ENCODE measurements at places on chromosomes 2 and 18. TPM values are rescaled to one million over a fixed set of nuclear protein-coding genes. Genes with fewer than 3 reads are reported as not detected.
A peak's percentile ranks its signal among the peaks of the same experiment; 100 is the strongest.

NT5DC4 gene
- 1.2 TPM for total RNA-seq

CRYBA2 gene
- not detected for total RNA-seq

SLC19A3 gene
- total RNA-seq = 12.9 TPM

RND3 gene
- total RNA-seq = 28.1 TPM

BABAM2 gene
- total RNA-seq = 9.9 TPM

LRRTM1 gene
- total RNA-seq = not detected

EN1 gene
- total RNA-seq = not detected

- no peak for DNase-seq
- no peak overlapping the region for H3K27ac ChIP-seq
- H3K4me3 ChIP-seq = no peak overlapping the region
- H3K27me3 ChIP-seq = no peaks in the 10 kb centered on the region
- no peaks in the 10 kb centered on the region for H3K36me3 ChIP-seq
Observed at GRCh38 chr2:1749489-1750119, 5.3 kb upstream of the PXDN start.

GRCh38 chr2:215428060-215428910, 7.6 kb downstream of the FN1 start:
- H3K27ac ChIP-seq = no peak overlapping the region
- H3K4me3 ChIP-seq = no peak overlapping the region

DNA sequence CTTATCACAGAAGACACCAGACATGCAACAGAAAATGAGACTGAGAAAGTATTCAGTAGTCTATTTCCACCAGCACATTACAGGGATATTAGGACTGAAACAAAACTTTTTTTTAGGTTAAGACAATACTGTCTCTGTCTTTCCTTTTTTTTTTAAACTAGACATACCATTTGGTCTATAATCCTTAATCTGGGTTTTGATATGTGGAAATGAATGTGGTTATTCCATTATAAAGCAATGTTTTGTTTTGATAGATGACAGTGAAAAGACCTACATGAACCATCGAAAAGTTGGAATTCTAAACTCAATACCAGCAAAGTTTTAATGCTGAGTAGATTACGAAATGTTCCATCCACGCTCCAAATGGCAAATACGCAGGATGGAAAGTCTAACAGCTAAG, 123.4 kb downstream of the TCF4 start:
- no peak overlapping the region for H3K4me3 ChIP-seq
- no peaks in the 10 kb centered on the region for H3K4me1 ChIP-seq
- H3K36me3 ChIP-seq = no peaks in the 10 kb centered on the region
- no peak overlapping the region for H3K27ac ChIP-seq
- H3K27me3 ChIP-seq = no peaks in the 10 kb centered on the region

GRCh38 chr18:72866901-72867745, 664 bp downstream of the NETO1 start:
- H3K27ac ChIP-seq = no peak overlapping the region
- H3K36me3 ChIP-seq = no peaks in the 10 kb centered on the region
- DNase-seq = no peak
- H3K4me3 ChIP-seq = peak overlapping the region; percentile 36
- peaks cover 10% of the 10 kb centered on the region for H3K4me1 ChIP-seq

- H3K4me3 ChIP-seq = no peak overlapping the region
- peaks cover 6% of the 10 kb centered on the region for H3K4me1 ChIP-seq
- no peak for DNase-seq
- H3K27ac ChIP-seq = no peak overlapping the region
- H3K36me3 ChIP-seq = no peaks in the 10 kb centered on the region
Observed at GRCh38 chr18:48977914-48978313, 27.1 kb upstream of the SMAD7 start.

DNA sequence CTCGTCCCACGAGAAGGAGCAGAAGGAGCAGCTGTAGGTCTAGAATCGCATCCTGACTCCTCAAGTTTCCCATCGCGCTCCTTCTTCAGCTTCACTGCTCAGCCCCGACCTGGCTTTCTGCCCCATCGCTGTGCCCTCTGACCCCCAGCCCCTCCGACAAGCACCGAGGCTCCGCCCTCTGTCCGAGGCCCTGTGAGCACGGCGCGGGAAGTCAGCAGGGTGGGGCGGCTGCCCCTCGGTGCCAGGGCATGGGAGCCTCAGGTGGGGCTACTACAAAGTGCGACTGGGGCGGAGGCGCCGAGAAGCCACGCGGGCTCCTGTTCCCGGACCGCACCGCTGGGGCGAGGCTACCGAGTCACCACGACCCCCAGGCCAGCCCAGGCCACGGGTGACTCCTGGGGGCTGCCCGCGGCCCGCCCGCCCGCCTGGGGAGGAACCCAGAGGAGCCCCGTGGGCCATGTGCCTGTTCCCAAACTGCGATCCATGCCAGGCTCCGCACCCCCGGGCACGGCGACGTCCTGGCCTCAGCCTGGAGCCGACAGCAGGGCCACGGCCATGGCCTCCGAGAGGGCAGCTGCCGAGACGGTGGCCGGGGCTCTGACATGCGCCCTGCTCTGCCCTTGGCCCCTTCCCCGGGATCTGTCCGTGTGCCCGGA, 36.6 kb upstream of the ID2 start:
- no peaks in the 10 kb centered on the region for H3K36me3 ChIP-seq
- H3K4me1 ChIP-seq = no peaks in the 10 kb centered on the region
- H3K4me3 ChIP-seq = no peak overlapping the region
- DNase-seq = no peak
- H3K27ac ChIP-seq = no peak overlapping the region

GRCh38 chr2:39140322-39140847, 19.5 kb upstream of the SOS1 start:
- H3K36me3 ChIP-seq = no peaks in the 10 kb centered on the region
- H3K27ac ChIP-seq = no peak overlapping the region
- no peaks in the 10 kb centered on the region for H3K27me3 ChIP-seq
- no peak for DNase-seq

GRCh38 chr2:38233231-38233983, 143.7 kb downstream of the ATL2 start:
- H3K4me3 ChIP-seq = no peak overlapping the region
- no peak overlapping the region for H3K27ac ChIP-seq
- H3K4me1 ChIP-seq = no peaks in the 10 kb centered on the region
- H3K36me3 ChIP-seq = no peaks in the 10 kb centered on the region
- no peak for DNase-seq
- H3K27me3 ChIP-seq = no peaks in the 10 kb centered on the region

DNA sequence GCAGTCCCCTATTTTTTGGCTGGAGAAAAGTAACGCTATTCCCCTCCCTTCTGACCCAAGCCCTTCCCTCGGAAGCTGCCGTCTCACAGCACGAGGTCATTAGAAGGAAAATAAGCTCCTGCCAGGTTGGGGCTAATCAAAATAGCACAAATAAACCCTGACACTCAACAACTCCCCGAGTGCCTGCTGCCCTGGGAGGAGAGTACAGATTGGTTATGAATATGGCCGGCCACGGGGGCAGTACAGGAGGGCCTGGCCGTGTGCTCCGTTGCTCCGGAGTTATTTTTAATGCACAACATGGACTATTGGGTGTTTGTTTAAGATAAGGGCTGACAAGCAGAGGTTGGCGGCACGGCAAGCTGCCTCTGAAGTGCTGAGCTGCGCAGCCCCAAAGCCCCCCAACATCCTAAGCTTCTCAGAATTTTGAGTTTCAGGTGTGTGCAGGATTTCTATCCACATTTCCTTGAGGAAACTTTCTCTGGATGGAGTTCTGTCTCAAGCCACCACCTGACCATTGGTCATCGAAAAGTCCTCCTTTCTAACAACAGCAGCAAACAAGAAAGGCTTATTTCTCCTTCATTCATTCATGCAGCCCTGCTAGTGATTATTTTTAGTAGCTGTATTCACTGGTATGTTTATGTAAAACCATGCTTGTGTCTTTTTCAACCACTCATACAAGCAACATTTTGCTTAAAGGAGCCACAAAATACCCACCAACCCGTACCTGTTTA, 58.7 kb downstream of the PAX3 start:
- no peaks in the 10 kb centered on the region for H3K4me1 ChIP-seq
- DNase-seq = no peak
- H3K27me3 ChIP-seq = peaks cover 3% of the 10 kb centered on the region
- no peak overlapping the region for H3K4me3 ChIP-seq
- H3K36me3 ChIP-seq = no peaks in the 10 kb centered on the region

- H3K36me3 ChIP-seq = no peaks in the 10 kb centered on the region
- no peak overlapping the region for H3K27ac ChIP-seq
- DNase-seq = no peak
- H3K27me3 ChIP-seq = no peaks in the 10 kb centered on the region
- H3K4me1 ChIP-seq = no peaks in the 10 kb centered on the region
Observed at GRCh38 chr18:63508596-63508995, 31.8 kb downstream of the SERPINB5 start.

GRCh38 chr2:51291762-51292551, 260.0 kb upstream of the NRXN1 start:
- no peaks in the 10 kb centered on the region for H3K27me3 ChIP-seq
- DNase-seq = no peak
- H3K36me3 ChIP-seq = no peaks in the 10 kb centered on the region
- no peak overlapping the region for H3K4me3 ChIP-seq

DNA sequence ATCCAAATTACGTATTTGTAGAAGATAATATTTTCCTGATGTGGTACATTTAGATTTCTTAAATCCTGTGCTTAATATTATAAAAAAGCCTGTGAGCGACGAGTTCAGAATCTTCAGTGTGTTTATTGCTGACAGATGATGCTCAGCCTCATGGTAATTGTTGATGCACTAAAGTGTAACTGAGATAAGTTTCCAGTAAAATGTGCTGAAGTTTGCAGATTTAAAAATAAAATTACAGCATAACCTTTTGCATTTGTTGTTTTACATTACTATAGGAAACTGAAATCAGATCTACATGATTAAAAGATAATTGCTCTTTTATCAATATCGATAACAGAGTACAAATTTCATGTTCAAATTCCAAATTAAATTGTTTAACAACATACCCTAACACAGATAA, 307.6 kb downstream of the FIGN start:
- no peaks in the 10 kb centered on the region for H3K36me3 ChIP-seq
- peaks cover 2% of the 10 kb centered on the region for H3K27me3 ChIP-seq
- DNase-seq = no peak
- H3K4me1 ChIP-seq = no peaks in the 10 kb centered on the region

DNA sequence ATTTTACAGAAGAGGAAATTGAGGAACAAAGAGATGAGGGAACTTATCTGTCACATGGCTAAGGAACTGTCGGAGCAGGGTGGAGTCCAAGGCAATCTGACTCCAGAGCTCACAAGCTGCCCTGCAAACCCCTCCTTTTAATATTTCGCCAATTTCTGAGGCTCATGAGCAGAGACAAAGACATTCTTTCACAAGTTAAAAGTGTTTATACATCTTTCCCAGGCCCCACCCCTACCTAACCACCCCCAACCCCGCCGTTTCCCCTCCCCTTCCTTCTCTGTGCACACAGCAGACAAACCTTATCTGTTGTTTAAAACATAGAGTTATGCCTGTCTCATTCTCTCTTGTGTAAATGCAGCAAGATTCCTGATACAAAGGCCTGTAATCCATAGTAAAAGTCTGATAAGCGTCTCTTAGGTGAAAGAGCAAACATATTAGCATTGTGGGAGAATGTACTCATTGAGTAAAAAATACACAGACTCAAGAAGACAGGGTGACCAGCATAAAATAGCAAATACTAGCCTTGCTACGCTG, 44.3 kb downstream of the EPHA4 start:
- DNase-seq = no peak
- no peaks in the 10 kb centered on the region for H3K27me3 ChIP-seq
- no peak overlapping the region for H3K4me3 ChIP-seq
- H3K27ac ChIP-seq = no peak overlapping the region
- H3K4me1 ChIP-seq = no peaks in the 10 kb centered on the region
- no peaks in the 10 kb centered on the region for H3K36me3 ChIP-seq

DNA sequence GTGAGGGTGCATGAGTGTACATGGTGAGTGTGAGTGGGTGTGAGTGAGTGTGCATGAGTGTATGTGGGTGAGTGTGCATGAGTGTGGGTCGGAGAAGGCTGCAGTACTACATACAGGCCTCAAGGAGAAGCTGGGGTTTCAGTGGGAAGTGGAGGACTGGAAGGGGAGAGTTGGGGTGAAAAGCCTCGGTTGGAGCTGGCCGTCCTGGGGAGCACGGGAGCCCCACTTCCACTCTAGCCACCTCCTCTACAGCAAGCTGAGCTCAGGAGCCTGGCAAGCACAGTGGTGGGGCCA, 68.7 kb upstream of the HPCAL1 start:
- DNase-seq = no peak
- no peak overlapping the region for H3K27ac ChIP-seq
- no peak overlapping the region for H3K4me3 ChIP-seq
- no peaks in the 10 kb centered on the region for H3K4me1 ChIP-seq
- H3K27me3 ChIP-seq = no peaks in the 10 kb centered on the region

- H3K4me1 ChIP-seq = no peaks in the 10 kb centered on the region
- H3K27ac ChIP-seq = no peak overlapping the region
- no peaks in the 10 kb centered on the region for H3K36me3 ChIP-seq
- H3K4me3 ChIP-seq = no peak overlapping the region
- H3K27me3 ChIP-seq = no peaks in the 10 kb centered on the region
Observed at GRCh38 chr2:155547571-155547970, 785.0 kb downstream of the NR4A2 start.

GRCh38 chr18:28039691-28040090, 137.2 kb downstream of the CDH2 start:
- no peaks in the 10 kb centered on the region for H3K4me1 ChIP-seq
- no peaks in the 10 kb centered on the region for H3K36me3 ChIP-seq
- H3K4me3 ChIP-seq = no peak overlapping the region
- no peaks in the 10 kb centered on the region for H3K27me3 ChIP-seq

GRCh38 chr18:78558101-78558810, 421.4 kb upstream of the SALL3 start:
- no peak for DNase-seq
- no peak overlapping the region for H3K4me3 ChIP-seq
- no peaks in the 10 kb centered on the region for H3K36me3 ChIP-seq
- no peaks in the 10 kb centered on the region for H3K4me1 ChIP-seq
- H3K27me3 ChIP-seq = no peaks in the 10 kb centered on the region

GRCh38 chr2:27010139-27010538, 22.6 kb upstream of the TMEM214 start:
- H3K4me1 ChIP-seq = peaks cover 36% of the 10 kb centered on the region
- no peaks in the 10 kb centered on the region for H3K27me3 ChIP-seq
- H3K4me3 ChIP-seq = no peak overlapping the region
- H3K36me3 ChIP-seq = no peaks in the 10 kb centered on the region
- peak overlapping the region; percentile 22 for H3K27ac ChIP-seq

DNA sequence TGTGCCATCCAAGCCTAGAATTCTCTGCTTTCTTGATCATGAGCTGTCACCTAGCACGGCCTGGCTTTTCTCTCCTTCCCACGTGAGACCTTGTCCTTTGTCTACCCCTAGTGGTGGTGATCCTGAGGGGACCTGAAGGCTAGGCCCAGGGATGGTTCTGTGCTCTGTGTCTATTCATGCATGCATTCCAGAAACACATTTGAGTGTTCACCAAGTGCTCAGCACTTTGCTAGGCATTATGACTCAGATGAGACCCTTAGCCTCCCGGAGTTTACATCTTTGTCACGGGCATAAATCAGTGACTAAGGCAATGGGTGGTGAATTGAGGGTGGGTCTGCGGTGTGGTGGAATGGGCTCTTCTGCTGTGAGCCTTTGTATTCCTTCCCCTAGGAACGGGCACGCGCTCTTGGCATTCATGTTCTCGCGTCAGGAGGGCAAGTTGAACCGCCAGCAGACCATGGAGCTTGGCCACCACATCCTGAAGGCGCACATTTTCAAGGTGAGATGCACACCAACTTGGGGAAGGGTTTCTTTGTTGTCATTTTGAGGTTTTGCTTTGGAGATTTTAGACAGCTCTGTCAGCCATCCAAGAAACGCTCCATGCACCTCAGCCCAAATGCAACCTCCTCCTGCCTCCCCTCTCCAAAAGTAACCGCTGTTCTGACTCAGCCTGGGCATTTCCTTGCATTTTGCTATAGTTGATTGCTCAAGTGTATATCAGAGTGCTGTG, 100.9 kb downstream of the WDSUB1 start:
- H3K4me1 ChIP-seq = no peaks in the 10 kb centered on the region
- no peak for DNase-seq
- peaks cover 10% of the 10 kb centered on the region for H3K36me3 ChIP-seq
- no peak overlapping the region for H3K4me3 ChIP-seq
- H3K27me3 ChIP-seq = no peaks in the 10 kb centered on the region
